ENCODE measurements at places on chromosomes 5 and 9.

DNA sequence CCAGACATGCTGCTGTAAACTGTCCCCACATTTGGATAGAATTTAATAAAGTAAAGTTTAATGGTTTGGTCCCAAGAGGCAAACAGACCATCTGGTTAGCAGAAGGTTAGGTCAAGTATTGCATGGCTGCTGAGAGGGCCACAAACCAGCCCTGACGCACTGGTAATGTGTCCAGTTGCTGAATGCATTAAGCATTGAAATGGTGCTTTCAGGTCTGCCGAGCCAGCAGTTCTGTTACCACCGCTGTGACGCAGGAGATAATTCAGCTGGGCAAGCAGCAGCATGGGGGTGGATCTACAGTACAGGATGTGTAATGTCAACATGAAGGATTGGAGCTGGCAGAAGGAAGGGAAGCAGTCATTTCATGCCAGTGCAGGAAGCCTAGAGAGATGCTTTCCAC, 16.0 kb downstream of the ZNF462 start:
- no peaks in the 10 kb centered on the region for H3K27me3 ChIP-seq
- peaks cover 19% of the 10 kb centered on the region for H3K4me1 ChIP-seq
- no peak overlapping the region for H3K4me3 ChIP-seq
- H3K27ac ChIP-seq, result peak overlapping the region; percentile 71
- H3K36me3 ChIP-seq, result no peaks in the 10 kb centered on the region

DNA sequence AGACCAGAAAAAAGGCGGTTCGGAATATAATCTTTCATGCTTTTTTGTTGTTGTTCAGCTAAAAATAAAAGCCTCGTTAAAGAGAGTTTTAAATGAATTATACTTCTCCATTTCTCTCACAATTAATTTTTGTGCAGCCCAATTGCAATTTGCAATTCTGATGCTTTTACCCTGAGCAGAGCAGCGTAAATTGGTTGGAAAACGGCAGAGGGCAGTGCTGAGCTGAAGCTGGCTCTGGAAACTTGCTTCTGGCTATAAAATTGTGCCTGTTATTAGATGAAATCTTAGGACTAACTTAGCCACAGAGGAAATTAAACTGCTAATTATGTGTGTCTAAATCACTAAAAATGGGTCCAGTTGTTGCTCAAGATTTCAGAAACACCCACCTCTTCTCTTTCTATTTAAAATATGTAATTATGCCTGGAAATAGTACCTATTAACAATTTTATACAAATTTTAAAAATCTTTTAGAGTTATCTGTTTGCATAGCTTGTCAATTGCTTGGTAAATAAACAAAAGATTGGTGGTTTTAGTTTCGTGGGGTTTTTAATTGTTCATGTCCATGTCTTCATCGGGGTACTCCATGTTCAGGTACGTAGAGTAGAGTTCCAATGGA, 441.8 kb upstream of the TLE4 start:
- peak; percentile 69 for DNase-seq
- H3K27me3 ChIP-seq, result no peaks in the 10 kb centered on the region
- H3K36me3 ChIP-seq, result no peaks in the 10 kb centered on the region
- no peaks in the 10 kb centered on the region for H3K4me1 ChIP-seq
- H3K27ac ChIP-seq, result no peak overlapping the region

DNA sequence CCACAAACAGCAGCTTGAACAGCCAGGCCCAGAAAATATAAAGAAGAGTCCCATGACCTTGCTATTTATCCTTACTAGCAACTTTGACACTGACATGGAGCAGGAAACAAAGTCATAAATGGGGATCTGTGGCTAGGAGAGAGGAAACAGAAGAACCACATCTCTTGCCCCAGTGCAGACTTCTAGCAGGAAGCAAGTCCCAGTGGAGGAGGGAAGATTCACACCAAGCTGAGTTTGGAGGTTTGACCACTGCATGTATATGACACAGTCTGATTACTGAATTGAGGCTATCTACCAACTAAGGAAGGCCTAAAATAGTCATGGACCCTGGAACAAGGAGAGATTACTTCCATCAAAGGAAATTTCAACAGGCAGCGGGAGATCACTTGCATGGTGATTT, 51.4 kb downstream of the CDH6 start:
- DNase-seq, result no peak
- H3K27ac ChIP-seq, result no peak overlapping the region
- H3K36me3 ChIP-seq, result no peaks in the 10 kb centered on the region
- H3K4me3 ChIP-seq, result no peak overlapping the region
- H3K4me1 ChIP-seq, result no peaks in the 10 kb centered on the region

DNA sequence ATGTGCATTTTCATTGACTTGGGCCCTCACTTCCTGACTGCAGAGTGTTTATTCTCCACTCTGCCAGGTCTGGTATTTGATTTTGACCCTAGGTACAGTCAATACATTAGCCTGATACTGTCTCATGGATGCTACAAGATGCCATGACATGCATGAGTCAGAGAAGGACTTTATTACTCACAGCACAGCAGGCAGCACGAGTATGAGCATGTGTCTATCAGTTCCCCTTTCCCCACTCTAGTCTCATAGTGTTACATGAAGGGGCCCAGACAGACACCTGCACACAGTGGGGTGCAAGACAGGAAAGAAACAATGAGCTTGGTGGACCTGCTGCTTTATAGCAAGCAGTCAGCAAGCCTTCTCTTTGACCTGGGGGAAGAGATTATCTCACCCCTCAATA, 19.6 kb downstream of the ITGA2 start:
- DNase-seq, result no peak
- H3K36me3 ChIP-seq, result no peaks in the 10 kb centered on the region
- H3K4me1 ChIP-seq, result peaks cover 3% of the 10 kb centered on the region
- H3K27me3 ChIP-seq, result no peaks in the 10 kb centered on the region
- no peak overlapping the region for H3K27ac ChIP-seq

GRCh38 chr5:145408048-145408341, 427.1 kb downstream of the PRELID2 start:
- H3K36me3 ChIP-seq, result no peaks in the 10 kb centered on the region
- DNase-seq, result no peak
- H3K4me3 ChIP-seq, result no peak overlapping the region
- H3K27me3 ChIP-seq, result no peaks in the 10 kb centered on the region

DNA sequence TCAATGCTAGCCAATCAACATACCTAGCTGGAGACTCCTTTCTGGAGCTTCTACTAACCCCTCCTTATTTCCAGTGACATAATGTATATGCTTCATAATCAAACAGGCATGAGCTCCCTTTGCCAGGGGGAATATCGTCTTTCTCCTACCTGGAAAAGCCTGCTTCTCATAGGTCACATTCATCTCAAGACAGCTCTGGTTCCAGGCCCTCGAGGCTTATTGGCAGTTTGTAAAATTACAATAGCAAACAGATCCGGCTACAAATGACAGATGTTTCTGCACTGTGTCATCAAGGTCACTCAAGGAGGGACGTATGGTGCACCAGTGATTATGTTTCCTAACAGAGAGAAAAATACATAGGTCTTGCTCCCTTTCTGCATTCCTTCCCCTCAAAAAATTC, 140.0 kb downstream of the SAXO1 start:
- no peaks in the 10 kb centered on the region for H3K36me3 ChIP-seq
- no peak overlapping the region for H3K27ac ChIP-seq
- H3K4me3 ChIP-seq, result no peak overlapping the region

GRCh38 chr9:107784235-107784958, 294.8 kb upstream of the KLF4 start:
- H3K4me3 ChIP-seq, result no peak overlapping the region
- no peaks in the 10 kb centered on the region for H3K36me3 ChIP-seq
- H3K27me3 ChIP-seq, result no peaks in the 10 kb centered on the region
- H3K4me1 ChIP-seq, result no peaks in the 10 kb centered on the region

- no peaks in the 10 kb centered on the region for H3K4me1 ChIP-seq
- H3K27me3 ChIP-seq, result no peaks in the 10 kb centered on the region
- peak overlapping the region; percentile 5 for H3K4me3 ChIP-seq
- H3K27ac ChIP-seq, result no peak overlapping the region
These were observed 101.1 kb upstream of the GNAQ start for GRCh38 chr9:78132701-78133058.

- no peak overlapping the region for H3K4me3 ChIP-seq
- no peaks in the 10 kb centered on the region for H3K4me1 ChIP-seq
- DNase-seq, result no peak
- H3K36me3 ChIP-seq, result no peaks in the 10 kb centered on the region
- no peaks in the 10 kb centered on the region for H3K27me3 ChIP-seq
These were observed 113.3 kb upstream of the SPATA31D4 start for GRCh38 chr9:81814794-81815464.

Data from kidney (tissue), 22 donors.